ENCODE measurements at places on chromosomes 7 and 10. TPM values are rescaled to one million over a fixed set of nuclear protein-coding genes. Genes with fewer than 3 reads are reported as not detected.

The MRLN gene
- not detected for total RNA-seq

The GIMAP5 gene
- not detected for total RNA-seq

The VAX1 gene
- not detected for total RNA-seq

The EIF3B gene
- 199 TPM for total RNA-seq

The RNLS gene
- total RNA-seq = 9.4 TPM

The FAM25G gene
- total RNA-seq = not detected

The PAPOLB gene
- total RNA-seq = 0.22 TPM

The VGF gene
- total RNA-seq = 0.36 TPM

The STN1 gene
- 14.2 TPM for total RNA-seq

The KIAA1549 gene
- 34.8 TPM for total RNA-seq

The AKR1C8 gene
- total RNA-seq = not detected

The NODAL gene
- not detected for total RNA-seq

The TAF5 gene
- 5.2 TPM for total RNA-seq

The PNLIPRP3 gene
- total RNA-seq = not detected

The NPSR1 gene
- not detected for total RNA-seq

The AKR1E2 gene
- 8.4 TPM for total RNA-seq

The LRRC4 gene
- 3.2 TPM for total RNA-seq

The IFIT3 gene
- total RNA-seq = 17.8 TPM

The TMEM176A gene
- 3.6 TPM for total RNA-seq

The ZNF365 gene
- not detected for total RNA-seq

The SMKR1 gene
- 2.5 TPM for total RNA-seq

The VWA2 gene
- total RNA-seq = 14.4 TPM

The PDZD7 gene
- 1.2 TPM for total RNA-seq

The AUTS2 gene
- 122 TPM for total RNA-seq

The ARHGEF5 gene
- 37.4 TPM for total RNA-seq

The NAT16 gene
- not detected for total RNA-seq

The WNT2 gene
- total RNA-seq = 19.9 TPM

The MYL7 gene
- 12.5 TPM for total RNA-seq

The NUB1 gene
- total RNA-seq = 47.7 TPM

The SOSTDC1 gene
- 13.6 TPM for total RNA-seq

The NRG3 gene
- 0.57 TPM for total RNA-seq

The C7orf57 gene
- not detected for total RNA-seq

The CNPY1 gene
- not detected for total RNA-seq

The SCART1 gene
- total RNA-seq = 4.7 TPM

The LIPM gene
- total RNA-seq = not detected

The CPXM2 gene
- total RNA-seq = 0.92 TPM

The LRRC17 gene
- total RNA-seq = 42.0 TPM

The OGDH gene
- 67.4 TPM for total RNA-seq

Data from mesothelial cell of epicardium (in vitro differentiated cells).